ENCODE measurements at places on chromosomes 5 and 9.

GRCh38 chr9:134234001-134234660, 69.8 kb upstream of the RNU6ATAC start:
- no peak for DNase-seq

GRCh38 chr9:89967527-89967926, 362.7 kb downstream of the GADD45G start:
- DNase-seq, result no peak

- DNase-seq, result no peak
Measured at GRCh38 chr9:12290166-12290869, 402.9 kb upstream of the TYRP1 start.

GRCh38 chr5:39427229-39427628, 2.4 kb upstream of the DAB2 start:
- no peak for DNase-seq

- DNase-seq, result no peak
Measured at GRCh38 chr9:91835632-91836031, 114.4 kb downstream of the ROR2 start.

GRCh38 chr9:124202447-124202971, 55.2 kb upstream of the NEK6 start:
- peak; percentile 17 for DNase-seq

DNA sequence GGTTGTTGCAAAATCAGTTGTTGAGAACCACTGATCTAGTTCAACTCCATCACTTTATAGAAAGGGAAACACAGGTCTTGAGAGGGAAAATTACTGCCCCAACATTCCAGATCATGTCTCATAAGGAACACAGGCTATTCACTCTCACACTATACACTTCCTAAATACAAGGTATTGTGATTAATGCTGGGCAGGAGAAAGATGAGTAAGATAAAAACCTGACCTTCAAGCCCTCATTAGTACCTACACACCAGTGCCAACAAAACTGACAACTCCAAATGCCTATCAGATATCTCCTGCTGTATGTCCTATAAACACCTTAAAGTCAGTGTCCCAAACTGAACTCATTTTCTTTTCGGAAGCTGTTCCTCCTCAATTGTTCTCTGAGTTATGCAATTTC, 8.2 kb downstream of the GNE start:
- no peak for DNase-seq

DNA sequence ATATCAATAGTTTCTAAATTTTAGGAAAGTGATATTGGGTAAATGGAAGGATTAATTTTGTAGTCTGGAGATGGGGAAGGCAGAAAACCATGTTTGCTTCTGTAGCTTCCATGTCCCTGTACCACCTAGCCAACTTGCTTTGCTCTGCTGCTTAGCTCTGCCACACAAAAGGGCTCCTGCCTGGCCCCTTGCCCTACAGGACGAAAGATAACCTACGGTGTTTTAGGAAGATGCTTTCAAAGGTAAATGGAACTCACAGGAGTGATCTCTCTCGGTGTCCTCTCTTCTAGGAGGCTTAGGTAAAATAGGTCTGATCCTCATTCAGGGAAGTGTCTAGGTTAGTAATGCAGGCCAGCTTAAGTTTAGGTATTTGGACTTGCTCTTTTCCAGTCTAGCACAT, 37.8 kb upstream of the DMXL1 start:
- no peak for DNase-seq

DNA sequence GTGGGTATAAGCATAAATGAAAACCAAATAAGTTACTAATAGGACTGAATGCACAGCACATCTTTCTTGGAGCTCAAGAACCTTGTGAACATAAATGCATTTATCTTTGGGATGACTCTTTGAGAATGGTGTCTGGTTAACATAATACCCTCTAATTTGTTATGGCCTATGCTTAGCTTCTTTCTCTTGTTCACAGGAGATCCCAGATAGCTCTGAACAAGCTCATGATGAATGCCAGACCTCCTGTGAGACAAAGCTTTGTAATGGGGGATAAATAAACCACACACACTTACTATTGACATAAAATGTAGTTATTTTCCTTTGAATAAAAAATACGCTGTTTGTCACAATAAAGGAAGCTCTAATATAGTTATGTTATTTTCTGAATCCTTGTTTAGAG, 111.5 kb downstream of the PSAT1 start:
- no peak for DNase-seq

GRCh38 chr9:121708768-121709488, 57.5 kb downstream of the DAB2IP start:
- peak; percentile 40 for DNase-seq

All from amygdala (tissue), 56 donors.